T-helper 1 cell (primary cell): ENCODE measurements at places on chromosomes 13 and 19.

DNA sequence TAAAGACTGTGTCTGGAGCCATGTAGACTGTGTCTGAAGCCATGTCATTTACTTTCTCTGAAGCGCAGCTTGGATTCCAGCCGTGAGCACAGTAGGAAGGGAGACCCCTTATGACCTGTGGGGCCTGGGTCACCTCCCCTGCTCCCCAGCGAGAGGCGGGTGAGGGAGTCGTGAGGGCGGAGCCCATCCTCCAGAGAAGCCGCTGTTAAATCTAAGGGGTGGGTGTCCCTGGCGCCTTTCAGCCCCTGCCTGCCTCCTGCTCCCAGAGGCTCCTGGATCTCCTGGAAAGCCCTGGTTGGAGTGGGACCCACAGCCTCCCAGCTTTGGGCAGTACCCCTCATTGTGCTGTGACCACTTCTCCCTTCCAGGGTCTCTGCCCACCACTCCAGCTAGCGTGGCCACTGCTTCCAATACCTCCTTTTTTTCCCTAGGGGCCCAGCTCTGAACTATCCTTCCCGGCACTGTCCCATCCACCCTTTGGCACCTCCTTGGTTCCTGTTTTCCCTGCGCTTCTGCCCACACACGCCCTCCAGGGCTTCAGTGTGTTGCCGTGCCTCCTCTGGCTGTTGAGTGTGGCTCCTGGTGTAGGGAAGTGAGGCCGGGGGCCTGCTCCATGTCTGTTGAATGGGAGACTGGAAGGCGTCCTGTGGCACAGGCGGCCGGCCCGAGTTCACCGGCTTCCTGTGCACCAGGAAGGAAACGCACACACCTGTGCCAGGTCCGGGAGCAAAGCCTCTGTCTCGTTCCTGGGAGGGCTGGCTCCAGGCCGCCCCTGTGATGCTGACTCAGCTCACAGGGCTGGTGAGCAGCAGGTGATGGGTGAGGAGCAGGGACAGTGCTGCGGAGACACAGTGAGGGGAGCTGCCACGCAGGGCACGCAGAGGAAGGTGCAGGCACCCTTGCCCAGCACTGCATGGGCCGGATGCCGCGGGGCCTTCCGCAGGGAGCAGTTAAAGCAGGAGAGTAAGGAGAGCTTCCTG, 29.4 kb downstream of the ATP4B start:
- DNase-seq, result no peak

GRCh38 chr13:97026531-97027161, 32.4 kb upstream of the OXGR1 start:
- DNase-seq, result no peak

- no peak for DNase-seq
Measured at GRCh38 chr13:94914895-94915294, 202.6 kb upstream of the SOX21 start.

GRCh38 chr19:48393559-48394330, at the start of gene GRIN2D:
Gene GRIN2D (plus strand): TSS chr19:48393668. CDS start chr19:48398393, 4,725 bp downstream.
- no peak for DNase-seq

GRCh38 chr13:46062185-46062584, 9.6 kb upstream of the ZC3H13 start:
- DNase-seq, result no peak

GRCh38 chr13:85529218-85529594, 270.0 kb downstream of the SLITRK6 start:
- DNase-seq, result no peak

DNA sequence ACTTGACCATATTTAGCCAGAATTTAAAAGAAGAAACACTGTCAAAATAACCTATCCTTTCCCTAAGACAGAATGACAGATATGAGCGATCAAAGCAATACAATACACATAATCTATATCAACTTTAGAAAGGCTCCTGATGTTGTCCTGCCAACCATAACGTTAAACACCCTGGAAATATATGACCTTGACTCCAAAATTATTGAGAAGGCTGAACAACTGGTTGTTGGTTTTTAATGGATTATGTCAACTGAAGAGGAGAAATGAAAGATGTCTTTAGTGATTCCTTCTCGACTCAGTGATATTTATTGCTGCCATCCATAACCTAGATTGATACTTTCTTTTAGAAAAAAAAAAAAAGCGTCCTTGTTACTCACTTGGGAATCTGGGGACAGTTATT, 957.2 kb downstream of the SLITRK1 start:
- no peak for DNase-seq

DNA sequence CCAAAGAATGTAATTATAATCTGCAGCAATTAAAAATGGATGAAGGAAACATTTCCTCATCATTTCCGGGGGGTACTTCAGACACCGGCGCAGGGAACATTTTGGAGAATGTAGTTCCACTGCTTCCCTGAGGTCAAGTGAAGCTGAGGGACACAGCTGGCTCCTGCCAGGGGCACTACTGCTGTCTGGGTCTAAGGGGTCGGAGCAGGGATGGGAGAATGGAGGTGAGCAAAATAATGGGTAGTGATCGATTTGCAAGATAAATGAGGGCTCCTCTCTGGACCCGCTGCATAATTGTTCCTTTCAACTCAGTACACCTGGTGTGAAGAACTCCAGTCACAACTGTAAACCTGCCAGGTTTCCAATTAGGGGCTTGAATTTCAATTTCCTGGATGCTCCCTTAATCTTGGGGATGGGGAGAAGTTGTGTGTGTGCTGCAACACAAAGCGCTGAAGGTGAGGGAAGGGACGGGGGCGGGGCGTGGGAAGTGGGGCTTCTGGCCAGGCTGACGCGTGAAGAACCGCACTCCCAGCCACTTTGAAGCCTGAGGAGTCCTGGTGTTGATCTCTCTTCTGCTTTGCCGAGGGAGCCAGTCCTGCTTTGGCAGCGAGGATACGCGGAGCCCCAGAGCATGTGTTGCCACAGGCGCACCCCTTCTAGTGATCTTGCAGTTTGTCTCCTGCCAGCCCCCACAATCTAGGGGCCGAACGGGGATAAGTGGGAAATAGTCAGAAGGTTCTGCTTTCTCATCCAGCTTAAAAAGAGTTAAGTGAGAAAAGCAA, 57.9 kb upstream of the PCDH8 start:
- DNase-seq, result no peak

DNA sequence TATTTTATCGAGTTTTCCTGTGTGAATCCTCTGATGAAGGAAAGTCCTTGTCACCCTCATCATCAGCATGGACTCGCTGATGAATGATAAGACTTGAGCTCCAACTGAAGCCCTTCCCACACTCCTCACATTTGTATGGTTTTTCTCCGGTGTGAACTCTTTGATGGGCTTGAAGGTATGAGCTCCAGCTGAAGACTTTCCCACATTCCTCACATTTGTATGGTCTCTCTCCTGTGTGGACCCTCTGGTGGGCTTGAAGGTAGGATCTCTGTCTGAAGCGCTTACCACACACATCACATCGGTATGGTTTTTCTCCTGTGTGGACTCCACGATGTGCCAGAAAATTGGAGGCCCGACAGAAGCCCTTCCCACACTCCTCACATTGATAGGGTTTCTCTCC, 21.7 kb downstream of the ZNF45 start:
- DNase-seq, result no peak

DNA sequence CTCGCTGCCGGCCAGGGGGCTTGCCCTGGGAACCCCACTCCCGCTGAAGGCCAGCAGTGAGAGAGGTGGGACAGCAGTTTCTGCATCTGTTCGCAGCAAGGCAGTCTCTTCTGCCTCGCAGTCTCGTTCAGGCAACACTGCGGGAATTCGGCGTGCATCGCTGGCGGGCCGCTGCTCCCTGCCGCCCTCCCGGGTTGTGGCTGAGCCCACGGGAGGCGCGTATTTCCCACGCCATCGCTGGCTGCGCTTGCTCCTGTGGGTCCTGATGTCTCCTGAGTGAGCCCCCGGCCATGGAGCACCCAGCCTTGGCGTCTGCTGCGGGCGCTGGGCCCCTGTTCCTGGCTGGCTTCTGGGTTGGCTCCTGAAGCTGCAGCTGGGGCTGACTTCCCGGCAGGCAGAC, 227.9 kb downstream of the TEX29 start:
- DNase-seq, result no peak

DNA sequence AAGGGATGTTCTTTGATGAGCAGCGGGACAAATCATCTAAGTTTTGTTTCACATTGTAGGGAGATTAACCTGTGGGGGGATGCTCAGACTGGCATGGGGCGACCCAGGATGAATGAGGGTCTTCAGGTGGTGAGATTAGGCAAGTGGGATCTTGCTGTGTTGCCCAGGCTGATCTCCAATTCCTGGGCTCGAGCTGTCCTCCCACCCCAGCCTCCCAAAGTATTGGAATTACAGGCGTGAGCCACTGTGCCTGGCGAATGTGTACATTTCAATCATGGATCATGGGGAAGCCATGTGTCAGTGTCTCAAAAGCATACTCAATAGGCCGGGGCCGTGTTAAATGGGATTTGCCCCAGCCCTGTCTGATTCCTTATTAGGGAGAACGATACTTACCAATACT, 8.1 kb downstream of the SLC25A42 start:
- DNase-seq, result no peak

GRCh38 chr19:2047449-2048103, 3.5 kb downstream of the MKNK2 start:
- no peak for DNase-seq

DNA sequence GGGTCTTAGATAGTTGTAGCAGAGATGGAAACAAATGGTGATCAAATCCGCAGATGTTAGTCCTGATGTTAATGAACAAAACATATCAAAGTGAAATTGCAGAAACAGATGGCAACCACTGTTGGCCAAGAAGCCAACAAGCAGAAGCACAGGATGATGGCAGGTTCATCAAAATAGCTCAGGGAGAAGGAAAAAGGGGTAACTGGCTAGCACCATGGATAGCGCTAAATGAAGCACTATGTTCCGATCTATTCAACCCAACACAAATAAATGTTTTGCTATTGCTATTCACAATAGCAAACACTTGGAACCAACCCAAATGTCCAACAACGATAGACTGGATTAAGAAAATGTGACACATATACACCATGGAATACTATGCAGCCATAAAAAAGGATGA, 413.7 kb downstream of the FGF14 start:
- no peak for DNase-seq

- no peak for DNase-seq
Measured at GRCh38 chr13:26460648-26461047, 96.8 kb upstream of the WASF3 start.

- no peak for DNase-seq
Measured at GRCh38 chr13:99653526-99653925, 152.3 kb downstream of the TM9SF2 start.

DNA sequence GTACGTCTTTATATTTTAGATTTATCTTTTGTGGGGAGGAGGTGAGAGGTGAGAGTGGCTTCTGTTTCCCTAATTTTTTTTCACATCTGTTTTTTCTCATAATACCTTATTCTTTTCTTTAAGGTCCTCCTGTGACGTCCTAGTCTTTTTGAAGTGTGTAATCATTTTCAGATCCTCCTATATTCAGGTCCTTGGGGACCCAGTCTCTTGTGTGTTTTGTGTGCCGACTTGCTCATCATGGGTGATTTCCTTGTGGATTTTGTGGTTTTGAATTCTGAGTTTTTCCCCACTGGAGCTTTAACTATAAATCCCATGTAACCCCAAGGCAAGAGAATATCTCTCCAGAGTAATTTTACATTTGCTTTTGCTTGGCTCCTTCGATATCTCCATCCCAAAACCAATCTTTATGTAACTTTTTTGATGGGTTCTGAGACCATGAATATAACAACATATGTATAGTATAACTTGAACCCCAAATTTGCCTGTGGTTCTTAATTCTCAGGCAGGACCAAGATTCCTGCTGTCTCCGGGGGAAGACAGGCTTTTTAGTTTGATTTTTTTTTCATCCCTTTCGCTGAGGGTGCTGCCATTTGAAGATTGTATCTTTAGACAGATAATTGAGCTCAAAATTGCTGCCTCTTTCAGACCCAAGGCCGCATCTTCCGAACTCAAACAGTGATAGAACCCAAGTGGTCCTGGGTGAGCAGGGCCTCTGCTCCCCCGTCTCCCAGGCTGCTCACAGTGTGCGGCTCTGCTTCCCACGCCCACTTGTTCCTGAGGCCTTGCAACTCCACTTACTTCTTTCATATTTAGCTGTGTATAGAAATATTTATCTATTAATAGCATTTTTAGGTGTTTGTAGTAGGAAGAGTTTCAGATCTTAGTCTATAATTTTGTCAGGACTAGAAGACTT, 59.1 kb upstream of the GPR183 start:
- DNase-seq, result no peak

DNA sequence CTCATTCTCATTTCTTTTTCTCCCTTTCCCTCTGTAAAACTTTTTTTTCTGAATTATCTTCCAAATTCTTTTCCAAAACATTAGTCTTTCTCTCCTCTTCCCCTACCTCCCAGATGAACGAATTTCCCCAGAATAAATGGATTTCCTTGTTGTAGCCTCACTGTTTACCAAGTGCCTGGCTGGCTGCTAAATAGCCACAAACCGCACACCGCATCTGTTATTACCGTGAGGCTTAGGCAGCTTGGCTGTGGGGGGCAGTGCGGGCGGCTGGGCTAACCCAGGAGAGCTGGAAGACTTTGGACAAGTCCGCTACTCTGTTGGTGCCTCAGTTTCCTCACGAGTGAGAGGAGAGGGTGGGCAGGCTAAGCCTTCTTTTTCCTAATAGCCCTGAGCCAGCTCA, 10.7 kb downstream of the IL17D start:
- no peak for DNase-seq

DNA sequence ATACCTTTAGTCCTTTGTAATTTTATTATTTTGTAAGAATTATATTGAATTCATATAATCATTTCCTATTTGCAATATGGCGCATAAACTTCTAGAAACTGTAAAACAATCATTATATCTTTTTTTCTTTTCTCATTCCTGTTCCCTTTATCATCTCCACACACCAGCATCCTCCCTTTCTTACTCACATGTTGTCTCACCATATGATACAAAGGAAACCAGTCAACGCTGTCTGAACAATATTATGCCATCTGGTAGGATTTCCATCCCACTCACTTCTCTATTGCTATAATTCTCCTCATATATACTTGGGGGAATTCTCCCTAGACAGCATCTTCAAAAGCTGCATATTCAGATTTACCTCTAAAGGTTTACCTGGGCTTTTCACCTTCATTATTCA, 389.8 kb downstream of the NDFIP2 start:
- no peak for DNase-seq

GRCh38 chr19:49145573-49146407, 9.4 kb downstream of the HRC start:
- DNase-seq, result peak; percentile 50

GRCh38 chr19:35318679-35319448, 10.1 kb upstream of the CD22 start:
- DNase-seq, result no peak

DNA sequence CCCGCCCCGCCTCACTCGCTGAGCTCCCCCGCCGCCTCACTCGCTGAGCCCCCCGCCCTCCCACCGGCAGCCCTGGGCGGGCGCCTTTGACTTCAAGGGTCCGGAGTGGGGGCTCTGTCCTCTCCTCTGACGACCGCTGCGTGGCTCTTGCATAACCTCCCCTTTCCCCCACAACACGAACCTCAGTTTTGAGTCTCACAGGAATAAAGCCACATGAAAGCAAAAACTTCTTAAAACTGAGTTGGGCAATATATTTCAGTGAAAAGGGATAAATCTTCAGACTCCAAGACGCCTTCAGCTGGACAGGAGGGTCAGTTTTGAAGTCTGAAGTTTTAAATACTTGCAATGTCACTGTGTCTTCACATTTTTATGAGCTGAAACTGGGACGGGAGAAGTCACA, 70.6 kb upstream of the C13orf46 start:
- no peak for DNase-seq

GRCh38 chr13:97321616-97322321, 99.6 kb downstream of the MBNL2 start:
- DNase-seq, result no peak
